Stimulated activated CD4-positive, alpha-beta T cell treated with anti-CD3 and anti-CD28 coated beads, Interleukin-12 subunit alpha, Interleukin-12 subunit beta, amount 100 ng/mL, for 24 hours (primary cell): ENCODE measurements at places on chromosomes 7 and 10.

- DNase-seq, result no peak
Measured at GRCh38 chr7:80614851-80615271, 23.6 kb upstream of the CD36 start.

- DNase-seq, result no peak
Measured at GRCh38 chr7:139687980-139688632, 89.7 kb downstream of the HIPK2 start.

GRCh38 chr7:3274131-3274530 lies 26.9 kb upstream of the SDK1 start:
- no peak for DNase-seq

- DNase-seq, result no peak
Measured at GRCh38 chr10:95813054-95813685, 57.2 kb downstream of the ENTPD1 start.

- DNase-seq, result no peak
Measured at GRCh38 chr7:139940866-139941265, 111.8 kb downstream of the TBXAS1 start.

DNA sequence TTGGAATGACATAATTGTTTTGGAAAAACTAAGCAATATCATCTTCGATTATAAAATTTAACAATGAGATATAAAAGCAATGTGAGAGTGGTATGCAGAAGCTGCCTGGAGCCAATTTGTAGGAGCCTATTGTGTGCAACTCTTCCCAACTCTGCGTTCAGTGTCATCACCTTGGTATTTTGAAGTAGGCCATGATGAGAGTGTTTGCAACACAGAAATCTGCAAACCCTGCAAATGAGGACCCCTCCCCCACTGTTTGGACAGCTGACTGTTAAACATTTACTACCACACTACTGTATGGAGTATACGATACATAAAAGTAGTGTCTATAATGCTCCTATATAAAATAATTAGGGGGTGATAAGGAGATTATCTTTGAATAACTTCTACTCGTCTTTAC lies 531.3 kb downstream of the ATRNL1 start:
- no peak for DNase-seq

GRCh38 chr7:6159097-6159483 lies 113.3 kb downstream of the CYTH3 start:
- DNase-seq, result no peak

DNA sequence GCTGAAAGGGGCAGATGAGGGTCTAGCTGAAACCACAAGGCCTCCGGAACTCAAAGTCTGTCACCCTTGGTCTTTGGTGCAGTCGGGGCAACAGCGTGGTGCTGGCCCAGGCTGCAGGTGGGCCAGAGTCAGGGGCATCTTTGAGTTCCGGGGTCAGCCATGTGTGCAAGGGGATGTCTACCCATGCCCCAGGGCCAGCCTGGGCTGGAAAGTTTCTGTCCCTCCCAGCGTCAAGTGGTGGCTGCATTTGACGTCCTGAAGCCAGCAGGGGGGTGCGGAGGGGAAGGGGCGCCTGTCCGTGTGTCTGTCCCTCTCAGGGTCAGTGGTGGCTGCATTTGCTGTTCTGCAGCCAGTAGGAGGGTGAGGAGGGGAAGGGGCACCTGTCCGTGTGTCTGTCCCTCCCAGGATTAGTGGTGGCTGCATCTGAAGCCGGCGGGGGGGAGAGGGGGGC lies 638 bp downstream of the BRAT1 start:
- no peak for DNase-seq

DNA sequence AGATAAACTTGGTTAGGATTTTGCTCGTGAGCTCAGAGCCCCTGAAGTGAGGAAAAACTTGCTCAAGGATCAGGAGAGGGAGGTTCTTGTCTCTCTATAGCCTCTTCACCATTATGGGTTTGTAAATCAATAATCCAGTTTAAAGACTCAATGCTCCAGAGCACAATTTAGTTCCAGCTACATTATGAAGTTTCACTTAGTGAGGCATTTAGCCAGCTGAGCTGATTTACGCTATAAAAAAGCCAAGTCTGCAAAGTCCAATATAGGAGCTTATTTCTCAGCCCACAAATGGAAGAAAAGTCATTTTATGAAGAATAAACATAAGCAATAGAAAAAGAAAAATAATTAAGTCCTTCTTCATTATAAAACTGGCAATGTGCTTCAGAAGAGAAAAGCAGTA lies 130.6 kb downstream of the STRA8 start:
- DNase-seq, result no peak

DNA sequence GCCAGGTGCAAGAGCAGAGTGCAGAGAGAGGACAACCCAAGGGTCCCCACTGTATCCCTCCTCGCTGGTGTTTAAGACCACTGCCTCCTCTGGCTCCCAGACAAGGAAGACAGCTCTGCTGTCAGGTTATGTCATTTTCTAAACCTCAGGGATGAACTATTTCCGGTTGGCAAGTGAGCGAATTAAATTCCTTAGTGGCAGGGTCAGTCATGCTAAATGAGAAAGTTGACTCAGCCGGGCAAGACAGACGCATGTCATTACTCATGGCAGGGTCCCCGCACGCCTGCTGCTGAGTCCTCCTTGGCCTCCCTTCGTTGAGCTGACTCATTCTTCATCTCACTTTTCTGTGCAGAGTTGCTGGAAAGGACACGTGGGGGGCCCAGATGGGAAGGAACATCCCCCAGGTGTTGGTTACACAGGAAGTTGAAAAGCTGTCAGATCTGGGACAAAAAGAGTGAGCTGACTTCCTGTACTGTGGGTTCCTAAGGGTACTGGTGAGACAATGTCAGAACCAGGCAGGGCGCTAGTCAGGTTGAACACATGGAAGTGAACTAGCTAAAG lies 47.1 kb upstream of the UCN3 start:
- DNase-seq, result peak; percentile 74

DNA sequence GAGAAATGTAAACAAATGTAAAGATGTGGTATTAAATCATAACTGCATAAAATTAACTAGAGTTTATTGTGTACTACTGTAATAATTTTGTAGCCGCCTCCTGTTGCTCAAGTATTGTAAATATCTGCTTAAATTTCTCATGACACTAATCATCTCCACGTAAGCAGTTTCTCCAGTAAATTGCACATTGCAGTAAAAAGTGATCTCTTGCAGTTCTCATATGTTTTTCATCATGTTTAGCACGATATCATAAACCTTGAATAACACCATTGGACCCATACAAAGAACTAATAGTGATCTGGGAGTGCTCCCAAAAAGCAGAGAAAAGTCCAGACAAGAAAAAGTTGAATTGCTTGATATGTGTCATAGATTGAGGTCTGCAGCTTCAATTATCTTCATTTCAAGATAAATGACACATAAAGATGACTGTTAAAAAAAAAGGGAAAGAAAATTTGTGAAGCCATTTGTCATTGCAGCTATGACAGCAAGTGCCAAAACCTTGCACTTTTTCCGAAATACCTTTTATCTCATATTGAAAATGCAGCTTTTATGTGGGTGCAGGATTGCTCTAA lies 15.3 kb downstream of the LIPA start:
- DNase-seq, result no peak

DNA sequence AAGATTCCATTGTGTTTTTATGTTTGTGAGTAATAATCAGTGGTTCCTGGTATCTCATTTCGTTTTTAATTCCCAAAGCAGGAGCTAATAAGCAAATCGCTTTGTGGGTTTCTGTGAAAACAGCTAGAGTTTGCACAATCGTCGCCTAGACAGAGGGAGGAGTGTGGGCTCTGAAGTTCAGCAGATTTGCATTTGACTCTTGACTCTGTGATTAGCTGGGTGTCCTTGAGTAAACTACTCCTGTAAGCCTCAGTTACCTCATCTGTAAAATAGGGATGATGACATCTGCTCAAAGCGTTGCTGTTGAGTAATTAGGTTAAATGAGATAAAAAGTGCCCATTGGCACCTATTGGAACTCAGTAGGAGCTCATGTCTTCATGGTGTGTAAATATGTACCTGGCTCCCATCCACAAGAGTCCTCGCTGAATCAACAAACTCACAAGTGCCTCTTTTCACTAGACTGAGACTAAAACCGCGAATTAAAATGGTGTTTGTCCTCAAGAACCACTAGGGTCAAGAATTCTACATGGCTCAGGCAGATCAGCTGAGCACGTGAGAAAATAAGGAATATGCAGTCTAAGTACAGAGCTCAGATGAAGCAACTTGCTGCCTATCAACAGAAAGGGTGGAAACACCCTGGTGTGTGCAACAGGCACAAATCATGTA lies 385.8 kb upstream of the C7orf33 start:
- no peak for DNase-seq

DNA sequence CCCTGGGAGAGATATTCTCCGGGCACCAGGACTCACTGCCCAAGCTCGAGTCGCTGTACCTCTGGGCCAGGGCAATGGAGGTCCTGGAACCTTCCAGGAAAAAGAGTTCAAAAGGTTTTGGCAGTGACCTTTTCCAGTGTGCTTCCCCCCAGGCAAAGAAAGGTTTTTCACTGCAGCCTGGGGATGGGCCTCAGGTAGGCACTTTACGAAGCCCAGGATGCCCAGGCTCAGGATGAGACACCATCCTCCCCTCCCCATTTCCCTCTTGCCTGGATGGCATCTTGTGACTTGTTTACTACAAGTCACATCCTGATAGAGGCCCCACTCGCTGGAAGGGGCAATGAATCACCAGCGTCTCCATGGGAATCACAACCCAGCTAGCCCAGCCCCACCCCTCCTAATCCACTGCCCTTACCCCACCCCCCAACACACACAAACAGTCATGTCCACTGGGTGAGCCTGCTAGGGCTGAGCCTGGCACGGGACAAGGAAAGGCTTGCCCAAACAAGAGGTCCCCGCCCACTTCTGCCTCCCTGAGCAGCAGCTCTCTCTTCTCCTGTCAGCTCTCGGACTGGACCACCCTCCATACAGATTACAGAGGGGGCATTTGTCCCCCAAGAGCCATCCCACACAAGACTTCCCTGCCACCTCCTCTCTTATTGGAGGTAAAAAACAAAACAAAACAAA lies 93.8 kb upstream of the SMNDC1 start:
- no peak for DNase-seq

DNA sequence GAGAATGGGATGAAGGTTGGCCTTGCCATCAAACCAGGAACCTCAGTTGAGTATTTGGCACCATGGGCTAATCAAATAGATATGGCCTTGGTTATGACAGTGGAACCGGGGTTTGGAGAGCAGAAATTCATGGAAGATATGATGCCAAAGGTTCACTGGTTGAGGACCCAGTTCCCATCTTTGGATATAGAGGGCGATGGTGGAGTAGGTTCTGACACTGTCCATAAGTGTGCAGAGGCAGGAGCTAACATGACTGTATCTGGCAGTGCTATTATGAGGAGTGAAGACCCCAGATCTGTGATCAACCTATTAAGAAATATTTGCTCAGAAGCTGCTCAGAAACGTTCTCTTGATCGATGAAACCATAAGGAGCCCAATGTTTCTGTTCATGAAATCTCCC lies 637 bp downstream of the RPEL1 start:
- no peak for DNase-seq

- DNase-seq, result no peak
Measured at GRCh38 chr7:80954191-80954590, 35.3 kb upstream of the SEMA3C start.

DNA sequence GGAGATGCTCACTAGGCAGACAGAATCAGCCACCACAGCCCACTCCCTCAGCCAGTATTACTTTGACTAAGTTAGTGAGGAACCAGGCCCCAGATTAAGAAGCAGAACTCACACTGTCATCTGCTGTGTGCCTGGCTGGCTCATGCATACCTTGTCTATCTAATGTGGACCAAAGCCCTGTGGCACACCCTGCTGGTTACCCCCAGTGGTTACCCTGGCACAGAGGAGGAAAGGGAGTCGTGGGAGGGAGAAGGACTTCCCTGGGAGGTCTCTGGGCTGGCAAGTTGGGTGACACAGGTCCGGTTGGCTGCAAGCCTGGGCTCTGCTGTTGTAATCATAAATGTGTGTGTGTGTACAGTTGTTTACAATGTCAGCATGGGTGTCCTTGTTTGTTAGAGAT lies 7.5 kb upstream of the SH2D4B start:
- DNase-seq, result peak; percentile 29

DNA sequence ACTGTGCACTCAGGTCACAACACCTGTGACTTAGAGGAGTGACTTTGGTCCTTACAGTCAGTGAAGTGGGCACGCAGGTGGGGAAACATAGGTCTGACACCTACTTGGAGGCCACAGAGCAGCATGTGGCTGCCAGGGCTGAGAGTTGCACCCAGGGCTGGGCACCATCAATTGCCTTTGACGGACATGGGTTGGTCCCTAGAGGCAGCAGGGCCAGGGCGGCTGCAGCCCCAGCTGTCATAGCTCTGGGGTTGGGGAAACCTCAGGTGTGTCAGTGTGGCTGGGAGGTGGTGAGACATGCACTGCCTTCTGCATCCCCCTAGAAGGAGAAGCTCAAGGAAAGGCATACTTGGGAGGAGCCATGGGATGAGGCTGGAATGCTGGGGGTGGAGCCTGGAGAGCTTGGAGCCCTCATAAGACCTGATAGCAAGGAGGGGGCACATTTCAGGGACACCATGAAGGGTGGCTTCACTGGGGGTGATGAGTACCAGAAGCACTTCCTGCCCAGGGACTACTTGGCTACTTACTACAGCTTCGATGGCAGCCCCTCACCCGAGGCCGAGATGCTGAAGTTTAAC lies at the start of gene INMT:
INMT (plus strand) TSS at position 440 of the 578 bp plus-strand sequence; CDS start at position 456, 16 bp downstream.
- DNase-seq, result no peak

- peak; percentile 52 for DNase-seq
Measured at GRCh38 chr10:96719850-96720421, 378 bp downstream of the PIK3AP1 start.

- no peak for DNase-seq
Measured at GRCh38 chr7:70210200-70210935, 612.1 kb downstream of the AUTS2 start.

DNA sequence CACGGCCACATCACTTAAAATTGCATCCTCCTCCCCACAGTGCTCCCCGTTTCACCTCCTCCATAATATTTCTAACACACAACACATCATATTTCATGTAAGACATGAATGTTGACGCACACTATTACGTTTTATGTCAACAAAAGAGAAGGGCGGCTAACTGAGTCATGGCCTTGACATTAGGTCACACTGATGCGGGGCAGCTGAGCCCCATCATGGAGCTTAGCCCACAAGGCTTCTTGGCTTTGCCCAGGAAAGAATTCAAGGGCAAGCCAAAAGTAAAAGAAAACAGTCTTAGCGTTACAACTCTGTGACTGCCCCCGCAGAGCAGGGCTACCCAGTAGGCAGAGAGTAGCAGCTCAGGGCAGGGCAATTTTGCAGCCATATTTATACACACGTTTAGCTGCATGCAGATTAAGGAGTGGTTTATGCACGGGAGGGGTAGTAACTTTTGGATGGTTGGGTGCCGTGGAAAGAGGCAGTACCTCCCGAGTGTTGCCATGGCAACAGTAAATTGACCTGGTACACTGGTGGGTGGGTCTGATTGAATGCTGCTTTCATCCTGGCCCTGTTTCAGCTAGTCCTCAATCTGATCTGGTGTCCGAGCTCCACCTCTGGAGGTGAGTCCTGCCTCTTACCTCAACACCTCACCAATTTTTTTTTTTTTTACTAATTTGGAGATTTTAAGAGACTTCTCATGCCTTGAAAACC lies 156.2 kb upstream of the FRMD4A start:
- no peak for DNase-seq
